ENCODE measurements at places on chromosomes 2 and 18.

DNA sequence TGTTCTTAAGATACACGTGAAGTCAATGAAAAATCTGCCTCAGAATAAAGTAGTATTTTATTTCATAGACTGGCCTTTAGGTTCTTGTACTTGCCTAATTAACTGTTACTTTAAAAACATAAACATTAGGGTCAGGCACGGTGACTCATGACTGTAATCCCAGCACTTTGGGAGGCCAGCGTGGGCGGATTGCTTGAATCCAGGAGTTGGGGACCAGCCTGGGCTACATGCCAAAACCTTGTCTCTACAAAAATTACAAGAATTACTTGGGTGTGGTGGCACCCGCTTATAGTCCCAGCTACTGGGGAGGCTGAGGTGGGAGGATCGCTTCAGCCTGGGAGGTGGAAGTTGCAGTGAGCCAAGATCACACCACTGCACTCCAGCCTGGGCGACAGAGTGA is 16.0 kb upstream of the SNORC start:
- DNase-seq = peak; percentile 88

DNA sequence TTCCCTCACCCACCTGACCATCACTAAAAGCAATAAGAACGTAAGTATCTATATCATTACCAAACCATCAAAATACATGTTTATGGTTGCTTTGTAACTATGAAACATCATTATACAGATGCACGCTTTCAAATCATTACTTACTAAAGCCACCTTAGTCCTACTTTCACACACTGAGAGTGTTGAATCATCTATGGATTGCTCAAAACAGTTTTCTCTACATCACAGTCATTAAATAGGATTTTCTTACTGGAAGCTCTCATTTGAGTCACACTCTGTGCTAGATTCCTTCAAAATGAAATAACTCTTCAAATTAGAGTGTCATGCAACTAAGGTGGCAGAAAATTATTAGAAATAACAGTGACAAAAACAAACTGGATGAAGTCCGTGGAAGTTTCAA is 878.4 kb downstream of the CPS1 start:
- peak; percentile 30 for DNase-seq

DNA sequence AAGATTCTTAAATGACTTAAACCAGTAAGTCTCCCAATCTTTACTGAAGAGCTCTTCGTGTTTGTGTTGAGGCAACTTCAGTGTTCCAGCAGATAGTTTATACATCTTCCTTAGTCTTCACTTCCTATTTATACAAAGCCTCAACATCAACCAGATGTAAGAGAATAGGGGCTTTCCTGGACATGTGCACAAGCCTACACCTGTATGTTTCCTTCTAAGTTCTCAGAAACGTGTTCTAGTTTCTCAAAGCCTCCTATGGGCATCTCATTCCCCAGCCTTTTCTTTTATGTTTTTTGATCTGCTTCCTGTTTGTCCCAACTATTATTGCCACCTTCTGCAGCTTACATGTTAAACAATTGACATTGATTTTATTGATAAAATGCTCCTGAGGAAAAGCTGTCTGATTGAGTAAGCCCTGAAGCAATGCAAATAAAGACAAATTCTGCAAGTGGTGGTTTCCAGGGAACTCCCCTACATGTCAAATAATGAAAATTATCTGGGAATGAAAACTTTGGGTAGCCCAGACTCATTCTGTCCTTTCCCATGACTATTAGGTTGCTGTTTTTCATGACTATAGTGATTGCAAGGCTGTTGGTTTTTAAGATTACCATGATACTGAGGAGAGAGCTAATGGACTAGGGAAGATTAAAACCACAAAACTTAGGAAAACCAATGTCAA is 663.3 kb upstream of the ACVR2A start:
- DNase-seq = no peak

- peak; percentile 29 for DNase-seq
These were observed 109.8 kb upstream of the CHRNA1 start for GRCh38 chr2:174874085-174874484.

DNA sequence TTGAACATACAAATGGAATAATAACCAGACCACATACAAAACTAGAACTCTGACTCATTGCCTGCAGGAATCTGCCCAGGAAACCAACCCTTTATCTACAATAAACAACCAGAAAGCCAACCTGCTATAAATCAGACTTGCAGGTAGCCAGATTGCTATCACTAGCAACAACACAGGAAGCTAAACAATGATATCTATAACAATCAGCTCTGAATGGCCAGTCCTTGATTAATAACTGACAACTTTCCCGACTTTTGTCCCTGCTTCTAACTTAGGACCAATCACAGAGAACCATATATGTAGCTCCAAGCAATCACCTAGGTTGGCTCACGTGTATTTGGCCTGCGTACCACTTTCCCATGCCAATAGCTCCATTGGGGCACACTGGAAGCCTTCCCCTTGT is 470.8 kb downstream of the RIT2 start:
- DNase-seq = peak; percentile 26

Measured in cardiac fibroblast (primary cell).